ENCODE measurements at places on chromosomes 12 and 14.

DNA sequence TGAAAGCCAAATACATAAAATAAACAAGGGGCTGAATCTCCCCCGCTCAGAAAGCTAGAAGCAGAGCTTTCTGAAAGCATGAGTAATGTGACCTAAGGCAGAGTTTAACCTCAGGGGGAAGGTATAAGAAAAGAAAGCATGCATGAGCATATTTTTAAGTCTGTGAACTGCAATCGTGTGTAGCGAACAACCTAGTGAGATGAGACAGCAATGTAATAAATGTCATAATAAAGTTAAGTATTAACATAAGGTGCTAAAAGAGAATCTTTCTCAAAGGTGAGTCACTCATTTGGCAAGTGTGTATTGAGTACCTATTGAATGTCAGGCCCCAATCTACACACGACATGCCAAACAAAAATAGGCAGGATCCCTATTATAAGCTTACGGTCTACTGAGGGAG lies 14.2 kb upstream of the WDR20 start:
- DNase-seq: no peak

DNA sequence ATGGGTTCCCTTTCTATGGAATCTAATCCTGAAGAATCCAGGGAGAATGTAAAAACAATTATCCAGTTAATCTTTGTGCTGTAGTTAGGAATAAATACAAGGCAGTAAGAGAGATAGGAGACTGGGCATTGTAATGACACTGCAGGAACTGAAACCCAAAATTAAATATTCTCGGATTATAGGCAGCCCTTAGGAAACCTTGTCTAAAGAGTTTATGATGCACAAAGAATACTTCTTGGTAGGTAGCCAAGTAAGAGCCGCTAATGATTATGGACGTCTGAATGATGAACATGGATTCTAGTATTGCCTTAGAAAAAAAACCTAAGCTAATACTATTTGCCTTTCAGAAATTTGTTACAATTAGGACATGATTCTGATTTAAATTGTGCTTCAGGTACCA lies 165.4 kb upstream of the LRIG3 start:
- DNase-seq: no peak

GRCh38 chr12:12903642-12904609 lies 12.6 kb downstream of the GPRC5A start:
- no peak for DNase-seq

GRCh38 chr12:2902272-2902880 lies 11.7 kb downstream of the TULP3 start:
- DNase-seq: no peak

GRCh38 chr14:32980178-32980901 lies 41.7 kb downstream of the NPAS3 start:
- DNase-seq: no peak

- no peak for DNase-seq
Measured at GRCh38 chr14:22920697-22921096, 1.7 kb upstream of the RBM23 start.

GRCh38 chr12:3214526-3215365 lies 137.6 kb downstream of the TSPAN9 start:
- DNase-seq: no peak
